NCI-H1694 (cell line): ENCODE measurements at places on chromosomes 5 and 9.

GRCh38 chr5:178360222-178360925 lies 127.8 kb upstream of the PHYKPL start:
- no peak for DNase-seq

DNA sequence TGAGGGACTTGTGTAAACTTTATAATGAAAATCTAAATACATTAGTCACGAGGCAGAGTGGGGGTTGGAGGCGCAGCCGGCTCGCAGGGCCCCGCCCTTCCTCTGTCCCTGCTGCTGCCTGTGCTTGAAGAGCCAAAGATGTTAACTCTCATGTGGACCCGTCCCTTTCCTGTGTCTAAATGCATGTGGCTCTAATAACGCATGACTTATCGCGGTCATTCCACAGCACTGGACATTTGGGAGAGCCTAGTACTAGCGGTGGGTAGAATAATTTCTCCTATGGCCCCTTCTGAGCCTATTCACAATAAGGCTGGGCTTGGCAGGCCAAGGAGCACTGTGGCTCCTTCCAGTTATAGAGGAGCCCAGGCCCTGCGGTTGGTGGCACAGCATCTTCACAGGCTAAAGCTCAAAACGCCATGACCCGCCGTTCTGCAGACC lies 82.3 kb upstream of the SIMC1 start:
- DNase-seq: no peak

GRCh38 chr9:111566234-111566633 lies 33.2 kb downstream of the PTGR1 start:
- DNase-seq: no peak

- no peak for DNase-seq
These were observed 1.9 kb upstream of the PJA2 start for GRCh38 chr5:109411627-109412026.

DNA sequence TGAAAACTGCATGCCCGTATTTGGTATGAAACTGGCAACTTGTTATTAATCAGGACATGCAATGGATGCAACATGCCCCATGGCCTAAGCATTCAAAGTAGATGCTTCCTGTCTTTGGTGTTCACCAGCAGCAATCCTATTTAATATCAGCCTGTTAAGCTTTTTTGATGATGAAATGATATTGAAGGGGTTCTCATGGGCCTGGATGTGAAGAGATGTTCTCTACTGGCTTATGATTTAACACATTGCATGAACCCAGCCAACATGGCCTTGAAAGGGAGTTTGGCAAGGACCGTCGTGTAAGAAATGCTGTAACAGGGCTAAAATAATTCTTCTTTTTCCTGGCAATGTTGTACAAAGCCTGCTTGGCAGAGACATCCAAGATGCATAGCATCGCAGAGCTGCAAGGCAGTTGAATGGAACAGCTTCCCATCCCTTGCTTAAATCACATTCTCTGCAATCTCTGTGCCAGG lies 111.2 kb downstream of the SMARCA2 start:
- no peak for DNase-seq

DNA sequence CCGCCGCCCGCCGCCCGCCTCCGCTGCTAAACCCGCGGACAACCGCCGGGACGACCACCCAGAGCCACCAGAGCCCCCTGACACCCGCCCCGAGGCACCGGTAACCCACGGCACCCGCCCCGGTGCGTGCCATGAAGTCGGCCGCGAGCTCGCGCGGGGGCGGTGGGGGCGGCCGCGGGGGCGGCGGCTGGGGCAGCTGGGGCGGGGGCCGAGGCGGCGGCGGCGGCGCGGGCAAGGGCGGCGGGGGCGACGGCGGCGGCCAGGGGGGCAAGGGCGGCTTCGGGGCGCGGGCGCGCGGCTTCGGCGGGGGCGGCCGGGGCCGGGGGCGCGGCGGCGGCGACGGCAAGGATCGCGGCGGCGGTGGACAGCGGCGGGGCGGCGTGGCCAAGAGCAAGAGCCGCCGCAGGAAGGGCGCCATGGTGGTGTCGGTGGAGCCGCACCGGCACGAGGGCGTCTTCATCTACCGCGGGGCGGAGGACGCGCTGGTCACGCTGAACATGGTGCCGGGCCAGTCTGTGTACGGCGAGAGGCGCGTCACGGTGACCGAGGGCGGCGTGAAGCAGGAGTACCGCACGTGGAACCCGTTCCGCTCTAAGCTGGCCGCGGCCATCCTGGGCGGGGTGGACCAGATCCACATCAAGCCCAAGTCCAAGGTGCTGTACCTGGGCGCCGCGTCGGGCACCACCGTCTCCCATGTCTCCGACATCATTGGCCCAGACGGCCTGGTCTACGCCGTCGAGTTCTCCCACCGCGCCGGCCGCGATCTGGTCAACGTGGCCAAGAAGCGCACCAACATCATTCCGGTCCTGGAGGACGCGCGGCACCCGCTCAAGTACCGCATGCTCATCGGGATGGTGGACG lies 499 bp downstream of the FBLL1 start:
- DNase-seq: no peak

GRCh38 chr5:14185326-14186058 lies 42.4 kb downstream of the TRIO start:
- DNase-seq: no peak

DNA sequence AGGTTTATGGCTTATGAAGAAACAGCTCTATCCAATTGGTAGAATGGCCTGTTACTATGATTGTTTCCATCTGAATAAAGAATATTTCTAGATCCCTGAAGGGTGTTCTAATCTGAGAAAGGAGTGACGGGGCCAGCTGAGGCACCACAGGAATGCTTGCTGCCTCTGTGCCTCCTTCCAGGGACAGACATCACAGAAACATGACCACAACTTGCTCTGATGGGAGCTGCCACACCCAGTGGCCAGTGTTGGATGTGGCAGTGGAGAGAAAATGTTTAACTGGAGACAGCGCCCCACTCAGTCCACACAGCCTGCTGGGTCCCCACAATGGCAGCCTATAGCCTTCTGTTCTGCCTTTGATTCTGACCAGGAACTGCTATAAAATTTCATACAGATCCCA lies 38.6 kb upstream of the TESK1 start:
- DNase-seq: no peak

DNA sequence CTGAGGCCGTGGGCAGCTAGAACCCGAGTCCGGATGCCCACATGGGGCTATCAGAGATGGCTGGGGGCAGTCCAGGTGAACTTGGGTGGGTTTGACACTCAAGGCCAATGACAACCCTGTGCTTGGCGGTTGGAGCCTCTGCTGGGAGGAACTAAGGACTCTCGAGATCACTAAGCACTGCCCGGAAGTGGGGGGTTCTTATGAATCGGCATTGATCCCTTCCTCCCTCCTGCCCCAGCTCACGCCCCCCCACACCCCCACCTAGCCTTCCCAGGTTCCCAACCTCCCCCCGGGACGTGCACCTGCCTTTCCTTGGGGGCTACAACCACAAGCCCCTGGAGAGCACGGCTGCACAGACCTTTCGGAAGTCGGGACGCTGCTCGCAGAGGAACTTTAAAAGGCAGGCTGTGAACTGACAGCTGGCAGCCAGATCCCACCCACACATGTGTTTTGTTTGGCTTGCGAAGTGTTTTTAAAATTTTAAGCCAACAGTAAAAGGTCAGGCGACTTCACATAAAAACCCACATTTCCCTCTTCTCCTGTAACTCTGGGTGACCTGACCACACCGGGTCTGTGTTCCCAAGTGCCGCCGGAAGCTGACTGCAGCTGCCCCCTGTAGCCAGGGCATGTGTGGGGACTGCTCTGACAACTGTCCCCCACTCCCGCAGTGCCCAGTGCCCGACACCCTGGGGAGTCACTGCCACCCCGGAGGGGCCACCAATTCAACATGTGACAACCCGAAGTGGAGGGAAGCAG lies 5.1 kb upstream of the RALGDS start:
- DNase-seq: peak; percentile 25

- DNase-seq: no peak
These were observed 20.2 kb downstream of the IL7R start for GRCh38 chr5:35876922-35877321.

DNA sequence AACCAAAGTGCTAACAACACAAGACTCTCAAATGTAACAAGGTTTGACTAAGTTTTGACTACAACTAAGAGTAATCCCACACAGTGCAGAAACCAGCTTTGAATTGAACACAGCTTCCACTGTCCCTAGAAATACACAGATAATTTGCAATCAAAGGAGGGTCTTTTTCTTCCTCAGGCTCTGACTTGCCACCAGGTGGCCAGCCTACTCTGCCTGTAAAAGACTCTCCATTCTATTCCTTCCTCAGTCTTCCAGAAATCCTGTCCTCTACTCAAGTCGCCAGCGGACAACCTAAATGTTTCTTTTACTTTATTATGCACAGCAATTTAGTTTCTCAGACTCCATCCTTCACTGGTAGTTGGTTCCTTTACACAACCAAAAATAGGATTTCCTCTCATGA lies 32.2 kb upstream of the MCTP1 start:
- DNase-seq: no peak

- no peak for DNase-seq
These were observed 194.0 kb downstream of the CRB2 start for GRCh38 chr9:123550012-123550411.

GRCh38 chr5:107514305-107514704 lies 156.4 kb downstream of the EFNA5 start:
- DNase-seq: no peak

GRCh38 chr5:159518371-159518770 lies 188.1 kb upstream of the IL12B start:
- DNase-seq: no peak

GRCh38 chr5:107127878-107128277 lies 542.9 kb downstream of the EFNA5 start:
- DNase-seq: no peak

- no peak for DNase-seq
These were observed 57.8 kb upstream of the ANXA1 start for GRCh38 chr9:73093740-73094379.

DNA sequence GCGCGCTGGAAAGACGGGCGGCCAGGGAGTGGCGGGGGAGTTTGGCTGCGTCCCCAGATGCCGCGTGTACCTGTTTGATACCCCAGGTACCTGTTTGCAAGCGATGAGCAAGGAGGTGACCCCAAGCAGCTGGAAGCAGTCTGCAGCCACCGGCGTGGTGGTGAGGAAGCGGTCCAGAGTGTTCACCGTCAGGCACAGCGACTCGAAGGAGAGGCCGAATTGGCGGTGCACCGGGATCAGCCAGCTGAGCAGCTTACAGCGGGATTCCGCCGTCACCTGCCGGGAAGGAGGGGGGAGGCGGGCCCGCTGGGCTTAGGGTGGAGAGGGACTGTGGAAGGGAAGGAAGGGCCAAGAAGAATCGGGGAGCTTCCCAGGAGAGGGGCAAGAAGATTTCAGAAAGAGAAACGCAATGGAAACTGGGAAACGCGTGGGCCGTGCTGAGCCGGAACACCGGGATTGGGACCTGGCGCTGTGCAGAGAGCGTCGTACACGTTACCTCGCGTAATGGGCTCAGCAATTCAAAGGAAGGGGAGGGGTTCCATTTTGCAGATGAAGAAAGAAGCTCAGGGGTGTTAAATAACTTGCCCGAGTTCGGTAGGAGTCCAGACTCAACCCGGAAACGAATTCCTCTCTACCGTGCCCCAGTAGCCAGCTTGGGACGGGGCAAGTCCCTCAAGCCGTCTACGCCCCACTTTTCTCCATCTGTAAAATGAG lies 980 bp downstream of the CCNO start:
- DNase-seq: no peak

- no peak for DNase-seq
These were observed 3.6 kb downstream of the NFIB start for GRCh38 chr9:14310311-14310710.

DNA sequence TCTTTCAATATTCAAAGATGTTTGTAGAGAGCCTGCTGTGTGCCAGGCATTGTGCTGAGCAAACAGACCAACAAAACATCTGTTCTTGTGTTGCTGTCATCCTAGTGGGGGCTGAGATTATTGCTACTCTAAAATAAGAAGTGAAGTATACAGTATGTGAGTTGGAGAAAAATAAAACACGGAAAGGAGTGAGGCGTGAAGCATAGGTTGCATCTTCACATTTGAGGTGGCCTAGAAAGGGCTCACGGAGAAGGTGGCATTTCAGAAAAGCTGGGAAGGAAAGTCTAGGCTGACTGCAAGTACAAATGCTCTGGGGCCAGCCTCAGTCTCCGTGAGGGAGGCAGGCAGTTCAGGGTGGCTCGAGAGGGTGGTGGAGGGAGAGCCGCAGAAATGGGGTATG lies 80.3 kb downstream of the CSNK1A1 start:
- no peak for DNase-seq

DNA sequence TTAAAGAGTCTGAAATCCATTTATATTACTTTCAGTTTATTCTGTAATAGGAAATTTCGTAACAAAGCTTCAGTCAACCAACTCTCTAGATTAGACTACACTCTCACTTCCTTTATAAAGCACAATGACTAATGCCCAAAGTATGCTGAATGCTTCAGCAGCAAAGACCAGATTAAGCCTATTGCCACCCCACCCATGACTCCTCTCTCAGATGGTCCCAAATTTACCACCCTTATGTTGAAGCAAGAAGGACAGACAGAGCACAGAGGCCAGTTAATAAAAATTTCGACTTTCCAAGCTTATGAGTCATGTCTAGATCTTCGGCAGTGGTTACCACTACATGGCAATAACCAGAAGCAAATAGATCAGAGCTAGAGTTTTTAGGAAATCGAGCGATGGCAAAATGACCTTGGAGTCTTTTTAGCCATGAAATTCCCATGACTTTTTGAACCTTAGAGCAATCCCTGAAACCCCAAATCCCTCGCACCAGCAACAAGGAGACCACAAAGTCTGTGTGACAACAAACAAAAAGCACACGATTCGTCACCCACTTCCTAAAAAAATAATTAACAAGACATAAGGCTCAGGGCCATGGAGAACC lies 287.8 kb upstream of the RASA1 start:
- DNase-seq: no peak

DNA sequence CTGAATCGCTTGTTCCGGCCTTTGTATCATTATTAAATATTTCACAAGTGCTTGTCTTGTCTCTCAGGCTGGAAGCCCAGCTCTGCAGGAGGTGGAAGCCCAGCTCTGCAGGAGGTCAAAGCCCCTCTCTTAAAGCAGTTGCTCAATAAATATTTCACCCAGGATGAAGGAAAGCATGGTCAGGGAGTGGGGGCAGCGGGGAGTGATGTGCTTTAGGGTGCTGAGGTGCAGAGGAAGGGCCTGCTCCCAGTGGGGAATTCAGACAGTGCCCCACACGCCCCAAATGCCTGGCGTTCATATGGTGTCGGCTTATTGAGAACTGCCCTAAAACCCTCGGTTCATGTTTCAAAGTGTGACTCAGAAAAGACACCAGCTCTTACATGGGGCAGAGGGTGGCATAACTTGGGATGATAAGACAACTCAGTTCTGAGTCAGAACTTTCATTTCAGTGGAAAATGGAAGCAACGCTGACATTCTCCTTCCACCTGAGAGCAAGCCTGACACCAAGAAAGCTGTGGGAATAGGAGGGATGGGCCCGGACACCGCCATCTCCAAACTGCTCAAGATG lies 114.3 kb upstream of the DAP start:
- DNase-seq: no peak

- DNase-seq: no peak
These were observed 93.6 kb downstream of the TRIO start for GRCh38 chr5:14236757-14237156.
